ENCODE measurements at places on chromosomes 7 and 10.
A peak's percentile ranks its signal among the peaks of the same experiment; 100 is the strongest.

GRCh38 chr7:28272461-28272877, 91.9 kb upstream of the JAZF1 start:
- DNase-seq: peak; percentile 38

DNA sequence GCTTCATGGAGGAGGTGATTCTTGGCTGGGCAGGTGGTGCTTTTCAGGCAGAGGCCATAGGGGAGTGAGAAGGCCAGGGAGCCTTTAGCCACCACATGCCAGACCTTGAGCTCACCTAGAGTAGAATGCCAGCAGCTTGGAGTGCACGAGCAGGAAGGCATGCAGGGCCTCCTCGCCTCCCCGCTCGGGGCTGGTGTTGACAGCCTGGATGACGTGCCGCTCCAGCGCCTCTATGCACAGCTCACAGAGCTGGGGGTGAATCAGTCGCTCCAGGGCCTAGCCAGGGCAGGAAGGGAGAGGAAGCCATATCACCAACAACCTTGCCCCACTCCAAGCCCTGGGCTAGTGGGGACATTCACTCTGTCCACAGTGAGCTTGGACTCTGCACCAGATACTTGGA, 15.7 kb downstream of the HPS1 start:
- DNase-seq: no peak

GRCh38 chr7:29005829-29006228, 47.7 kb upstream of the TRIL start:
- DNase-seq: no peak

GRCh38 chr10:3148041-3148440, 24.5 kb downstream of the PITRM1 start:
- no peak for DNase-seq

- no peak for DNase-seq
Measured at GRCh38 chr7:103009466-103010185, 65.0 kb downstream of the FBXL13 start.

GRCh38 chr7:79555571-79555970, 102.1 kb upstream of the MAGI2 start:
- no peak for DNase-seq

GRCh38 chr7:92343714-92344113, 97.9 kb downstream of the ANKIB1 start:
- DNase-seq: no peak

- peak; percentile 62 for DNase-seq
Measured at GRCh38 chr7:142385491-142386340, 127.9 kb upstream of the PRSS58 start.

- no peak for DNase-seq
Measured at GRCh38 chr10:13528123-13528874, 515 bp downstream of the BEND7 start.

- peak; percentile 68 for DNase-seq
Measured at GRCh38 chr10:22550732-22551131, 163.6 kb downstream of the PIP4K2A start.

DNA sequence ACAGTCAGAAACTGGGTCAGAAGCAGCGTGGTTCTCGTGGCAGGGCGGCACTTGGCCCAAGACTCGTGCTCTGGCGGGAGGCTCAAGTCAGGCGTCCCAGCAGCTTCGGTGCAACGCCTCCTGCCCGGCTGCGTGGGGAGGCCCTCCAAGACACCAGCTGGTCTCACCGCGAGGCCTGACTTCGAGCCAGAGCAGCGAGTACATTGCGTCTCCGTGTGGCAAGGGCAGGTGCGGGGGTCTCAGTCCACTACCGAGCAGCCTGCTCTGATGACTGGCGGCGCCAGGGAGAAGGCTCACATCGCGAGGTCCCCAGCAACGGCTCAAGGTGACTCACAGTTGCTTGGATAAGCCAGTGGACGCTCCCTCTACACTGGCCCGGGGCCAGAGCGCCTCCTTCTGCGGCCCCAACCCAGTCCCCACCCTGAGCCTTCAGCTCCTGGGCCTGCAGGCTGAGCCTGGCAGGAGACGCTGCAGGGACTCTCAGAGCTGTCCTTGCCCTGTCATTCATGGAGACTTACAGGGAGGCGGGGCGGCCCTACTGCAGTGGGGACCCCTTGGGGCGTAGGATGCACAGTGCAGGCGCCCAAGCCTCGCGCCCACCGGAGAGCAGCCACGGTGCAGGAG, 41.9 kb upstream of the PRKAR1B start:
- no peak for DNase-seq

GRCh38 chr7:157273208-157274093, 63.4 kb upstream of the DNAJB6 start:
- DNase-seq: peak; percentile 60

DNA sequence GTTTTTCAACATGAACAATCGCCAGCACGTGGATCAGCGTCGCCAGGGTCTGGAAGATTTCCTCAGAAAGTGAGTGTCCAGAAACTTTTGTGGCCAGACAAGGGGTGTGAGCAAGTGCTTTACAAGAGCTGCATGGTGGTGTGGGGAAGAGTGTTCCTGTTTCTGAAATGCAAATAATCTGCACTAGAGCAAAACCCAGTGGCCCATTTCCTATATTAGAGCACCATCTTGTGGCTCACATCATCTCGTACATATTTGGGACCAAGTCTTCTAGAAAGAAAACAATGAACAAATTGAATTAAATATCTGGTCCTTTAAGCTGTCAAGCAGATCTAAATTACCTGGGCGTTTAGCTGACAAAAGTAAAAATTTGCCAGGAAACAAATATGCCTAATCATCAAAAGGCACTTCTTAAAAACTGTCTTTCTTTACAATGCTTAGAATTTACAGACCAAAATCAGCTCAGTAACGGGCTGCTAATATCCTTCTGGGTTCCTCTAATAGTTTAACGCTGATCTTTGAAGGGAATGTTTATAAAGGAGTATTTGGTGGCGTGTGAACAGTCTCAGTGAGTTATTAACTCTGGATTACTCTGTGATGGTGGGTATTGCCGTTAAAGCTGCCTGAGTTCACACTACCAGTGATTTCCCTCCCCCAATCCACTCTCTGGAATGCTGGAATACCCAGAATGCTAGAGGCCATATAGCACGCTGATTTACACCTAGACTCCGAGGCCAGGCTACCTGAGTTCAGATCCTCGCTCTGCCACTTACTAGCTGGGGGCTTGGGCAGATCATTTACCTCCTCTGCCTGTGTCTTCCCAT, 73.6 kb downstream of the SNX10 start:
- peak; percentile 77 for DNase-seq

GRCh38 chr10:109067031-109067430, 856.3 kb downstream of the XPNPEP1 start:
- DNase-seq: no peak

DNA sequence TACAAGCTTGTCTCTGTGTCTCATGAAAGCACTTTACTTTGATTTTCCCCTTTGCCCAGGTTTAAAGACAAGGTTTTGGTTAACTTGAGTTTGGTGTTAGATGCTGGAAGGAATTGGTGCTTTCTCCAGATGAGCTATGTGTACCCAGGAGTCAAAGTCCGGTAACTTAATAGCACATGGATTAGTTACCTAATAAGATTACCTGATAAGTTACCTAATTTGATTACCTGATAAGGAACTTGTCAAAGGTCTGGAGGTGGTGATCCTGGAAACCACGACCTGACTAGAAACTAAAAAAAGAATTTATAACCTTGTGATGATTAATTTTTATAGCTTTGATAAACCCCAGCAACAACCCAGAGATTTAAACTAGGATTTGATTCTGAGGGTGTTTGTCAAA, 269.9 kb upstream of the CACNA2D1 start:
- DNase-seq: no peak

DNA sequence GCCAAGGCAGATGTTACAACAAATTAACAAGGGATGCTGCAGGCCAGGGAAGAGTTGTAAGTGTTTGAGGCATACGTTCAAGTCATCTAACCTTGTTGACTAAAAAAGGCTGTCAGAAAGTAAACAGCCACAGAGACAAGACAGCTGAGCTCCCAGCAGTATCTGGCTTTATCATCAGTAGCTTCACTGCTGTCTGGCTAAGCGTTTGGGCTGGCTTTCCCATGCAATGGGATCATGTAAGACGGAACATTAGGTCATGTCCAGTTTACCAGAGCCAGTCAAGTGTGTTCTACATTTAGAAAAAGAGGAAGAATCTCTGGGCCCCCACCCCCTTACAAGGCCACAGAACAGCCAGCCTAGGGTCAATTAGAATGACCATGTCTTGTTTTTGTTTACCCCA, 51.3 kb upstream of the GSAP start:
- no peak for DNase-seq

DNA sequence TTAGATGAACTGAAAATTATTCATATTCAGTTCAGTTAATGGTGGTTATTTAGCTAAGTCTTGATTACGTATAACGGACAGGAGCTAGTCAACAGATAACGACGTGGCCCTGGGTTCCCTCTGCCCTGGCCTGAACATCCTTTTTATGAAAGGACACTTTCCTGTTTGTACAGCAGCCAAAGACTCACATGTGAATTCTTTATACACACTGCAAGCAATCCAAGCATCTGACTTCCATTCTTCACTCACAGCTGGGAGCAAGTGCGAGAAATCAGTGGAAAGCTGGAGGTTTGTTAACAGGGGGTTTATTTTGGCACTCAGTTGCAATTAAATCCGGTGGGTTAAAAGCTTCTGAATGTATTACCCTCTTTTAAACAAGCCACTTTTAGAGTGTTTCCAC, 148.1 kb upstream of the GDF10 start:
- no peak for DNase-seq

DNA sequence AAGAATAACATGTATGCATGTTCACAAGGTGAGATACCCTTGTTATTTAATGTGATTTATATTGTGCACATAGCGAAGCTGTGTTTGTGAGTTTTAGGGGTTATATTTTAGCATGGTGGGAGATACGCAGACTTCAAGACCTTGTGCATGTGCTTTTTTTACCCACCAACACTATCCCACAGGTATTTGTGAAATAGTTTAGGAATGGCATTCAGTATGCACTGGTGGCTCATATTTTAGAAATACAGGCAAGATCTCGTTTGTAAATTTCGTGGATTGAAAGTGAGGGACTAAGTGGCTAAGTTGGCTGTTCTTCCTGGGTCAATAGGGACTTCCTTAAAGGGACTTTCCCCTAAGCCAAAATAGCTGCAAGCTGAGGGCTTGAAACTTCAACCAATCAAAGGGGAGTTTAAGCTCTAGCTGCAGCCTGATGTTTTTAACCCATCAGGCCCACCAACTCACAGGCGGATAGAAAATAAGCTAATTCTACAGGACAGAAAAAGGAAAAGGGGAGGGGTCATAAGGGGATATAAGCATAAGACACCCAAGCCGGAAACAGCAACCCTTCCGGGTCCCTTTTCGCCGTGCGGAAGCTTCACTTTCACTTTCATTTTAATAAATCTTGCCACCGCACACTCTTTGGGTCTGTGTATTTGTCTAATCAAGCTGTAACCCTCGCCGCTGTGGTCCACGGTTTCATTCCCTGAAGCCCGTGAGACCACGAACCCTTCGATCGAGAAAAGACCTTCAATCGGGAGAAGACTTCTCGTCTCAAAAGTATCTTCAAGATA, 291.0 kb downstream of the GPR158 start:
- DNase-seq: no peak

GRCh38 chr7:134966691-134967090, 19.6 kb upstream of the AGBL3 start:
- no peak for DNase-seq

All from CD4-positive, alpha-beta T cell treated with Interleukin-21 for 1 hour (primary cell).